Mesenchymal stem cell (in vitro differentiated cells and primary cell): ENCODE measurements at places on chromosomes 7 and 10.

GRCh38 chr7:106421181-106421762 lies 136.5 kb upstream of the NAMPT start:
- H3K27ac ChIP-seq: peak overlapping the region; percentile 75
- H3K27me3 ChIP-seq: no peaks in the 10 kb centered on the region
- H3K4me3 ChIP-seq: no peak overlapping the region
- peaks cover 13% of the 10 kb centered on the region for H3K4me1 ChIP-seq
- H3K36me3 ChIP-seq: no peaks in the 10 kb centered on the region

DNA sequence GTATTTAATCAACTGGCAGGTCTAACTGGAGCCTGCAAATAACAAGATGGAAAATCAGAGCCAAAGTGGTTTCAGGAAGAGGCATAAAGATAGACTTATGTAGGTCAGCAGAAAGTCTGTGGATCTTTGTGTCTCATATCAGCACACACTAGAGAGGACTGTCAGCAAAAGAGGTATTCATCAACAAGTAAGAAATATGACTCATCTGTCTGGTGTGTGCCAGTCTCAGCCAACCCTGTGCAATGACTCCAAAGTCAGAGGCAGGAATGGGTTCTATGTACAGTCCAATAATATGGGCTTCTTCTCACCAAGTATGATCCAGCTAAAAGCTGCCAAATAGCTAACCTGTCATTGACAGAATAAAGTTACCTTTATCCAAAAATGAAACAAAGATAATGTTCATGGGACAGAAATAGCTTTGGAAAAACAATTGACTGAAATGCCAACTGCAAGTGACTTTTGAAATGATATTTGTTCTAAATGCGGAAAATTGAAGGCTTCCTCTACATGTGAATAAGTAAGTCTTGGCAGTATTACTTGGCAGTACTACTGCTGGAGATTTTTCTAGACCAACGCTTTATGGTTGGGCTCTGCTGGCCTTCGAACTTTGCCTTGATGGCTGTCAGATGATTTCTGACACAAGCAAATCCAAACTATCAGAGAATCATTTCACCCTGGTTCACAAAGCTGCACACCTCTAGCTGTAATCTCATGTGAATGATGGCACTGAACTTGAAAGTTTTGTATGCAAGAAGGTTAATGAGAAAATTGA lies 272.3 kb upstream of the SEMA3C start:
- no peaks in the 10 kb centered on the region for H3K27me3 ChIP-seq
- H3K36me3 ChIP-seq: no peaks in the 10 kb centered on the region
- DNase-seq: peak; percentile 33
- H3K4me1 ChIP-seq: peaks cover 2% of the 10 kb centered on the region
- no peak overlapping the region for H3K27ac ChIP-seq

DNA sequence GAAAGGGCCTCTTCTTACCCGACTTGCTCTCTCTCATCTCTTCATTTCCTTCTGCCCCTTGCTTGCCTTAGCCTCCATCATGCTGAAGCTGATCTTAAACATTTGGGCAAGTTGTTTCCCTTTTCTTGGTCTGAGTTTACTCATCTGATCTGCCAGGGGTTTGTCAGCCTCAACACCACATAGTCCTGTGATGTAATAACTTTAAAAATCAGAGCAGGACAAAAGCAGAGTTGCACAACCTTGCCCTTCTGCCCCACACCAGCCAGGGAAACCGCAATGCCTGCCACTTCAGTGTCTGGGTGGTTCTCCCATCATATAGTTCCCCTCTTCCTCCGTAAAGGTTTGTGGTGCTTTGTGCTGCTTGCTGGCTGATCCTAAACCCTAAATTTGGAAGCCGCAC lies 9.9 kb upstream of the LIPM start:
- no peak overlapping the region for H3K4me3 ChIP-seq
- no peaks in the 10 kb centered on the region for H3K36me3 ChIP-seq
- peaks cover 4% of the 10 kb centered on the region for H3K4me1 ChIP-seq
- no peak overlapping the region for H3K27ac ChIP-seq
- peak; percentile 54 for DNase-seq

DNA sequence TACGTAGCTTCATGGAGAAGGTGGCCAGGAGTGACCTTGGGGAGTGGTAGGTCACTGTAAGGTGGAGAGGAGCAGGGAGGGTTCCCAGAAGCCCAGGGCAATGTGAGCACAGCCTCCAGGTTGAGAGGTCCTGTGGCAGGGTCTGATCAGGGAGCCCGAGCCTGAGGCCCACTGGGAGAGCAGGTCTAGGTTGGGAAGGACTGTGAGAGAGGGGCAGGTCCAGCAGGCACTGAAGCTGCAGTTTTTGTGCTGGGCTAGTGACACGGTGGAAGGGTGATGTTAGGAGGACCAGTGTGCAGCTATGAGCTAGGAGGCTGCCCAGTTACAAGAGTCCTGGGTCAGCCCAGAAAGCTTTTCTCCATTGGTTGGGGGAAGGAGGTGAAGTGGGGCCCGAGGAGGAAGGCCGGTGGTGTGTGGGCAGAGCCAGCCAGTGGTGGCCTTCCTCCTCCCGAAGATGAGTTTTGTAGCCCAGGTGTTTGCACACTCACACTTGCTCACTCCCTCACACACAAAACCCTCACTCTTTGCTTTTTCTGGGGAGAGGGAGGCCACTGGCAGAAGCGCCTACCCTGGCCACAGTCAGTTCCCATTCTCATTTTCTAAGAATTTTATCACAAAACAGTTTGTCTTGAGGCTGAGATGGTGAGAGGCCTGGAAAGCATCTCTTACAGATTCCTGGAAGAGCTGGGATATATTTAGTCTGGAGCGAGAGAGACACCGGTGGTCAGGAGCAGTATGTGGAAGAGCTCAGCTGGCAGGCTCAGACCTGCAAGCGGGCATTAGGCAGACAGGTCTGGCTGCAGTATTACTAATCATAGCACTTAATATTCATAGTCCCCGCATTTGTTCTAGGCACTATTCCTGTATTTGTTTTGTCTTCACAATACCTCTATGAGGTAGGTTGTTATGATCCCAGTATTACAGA lies 57.1 kb downstream of the ZNF467 start:
- peaks cover 3% of the 10 kb centered on the region for H3K36me3 ChIP-seq
- H3K27me3 ChIP-seq: no peaks in the 10 kb centered on the region
- H3K4me1 ChIP-seq: peaks cover 44% of the 10 kb centered on the region
- peak; percentile 24 for DNase-seq

DNA sequence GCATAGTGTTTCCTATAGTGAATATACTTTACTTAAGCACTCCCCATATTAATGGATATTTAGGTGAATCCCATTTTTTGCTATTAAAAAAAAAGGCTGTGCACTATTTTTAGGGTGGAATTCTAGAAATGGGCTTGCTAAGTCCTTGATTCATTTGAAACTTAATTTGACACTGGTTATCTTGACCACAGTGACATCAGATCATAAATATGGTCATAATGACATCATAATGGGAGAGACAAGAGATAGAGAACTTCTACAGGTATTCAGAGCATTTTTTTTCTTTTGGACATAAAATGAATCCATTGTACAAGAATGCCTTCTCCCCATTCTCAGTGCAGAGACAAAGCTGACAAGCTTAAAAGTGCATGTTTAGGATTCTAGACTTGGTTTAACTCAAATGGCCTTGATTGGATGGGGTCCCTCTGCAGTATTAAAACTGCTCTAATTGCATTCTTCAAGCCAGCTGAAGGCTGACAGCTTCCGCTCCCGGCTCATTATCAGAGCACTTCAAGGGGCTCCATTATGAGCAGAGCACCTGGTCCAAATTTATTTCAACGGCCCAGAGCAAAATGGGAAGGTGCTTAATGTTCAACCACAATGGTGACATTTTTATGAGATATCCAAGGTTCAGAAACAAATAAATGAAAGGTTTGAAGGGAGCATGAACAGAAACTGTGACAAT lies 104.8 kb downstream of the JAZF1 start:
- no peaks in the 10 kb centered on the region for H3K4me1 ChIP-seq
- H3K27ac ChIP-seq: no peak overlapping the region
- no peak for DNase-seq

DNA sequence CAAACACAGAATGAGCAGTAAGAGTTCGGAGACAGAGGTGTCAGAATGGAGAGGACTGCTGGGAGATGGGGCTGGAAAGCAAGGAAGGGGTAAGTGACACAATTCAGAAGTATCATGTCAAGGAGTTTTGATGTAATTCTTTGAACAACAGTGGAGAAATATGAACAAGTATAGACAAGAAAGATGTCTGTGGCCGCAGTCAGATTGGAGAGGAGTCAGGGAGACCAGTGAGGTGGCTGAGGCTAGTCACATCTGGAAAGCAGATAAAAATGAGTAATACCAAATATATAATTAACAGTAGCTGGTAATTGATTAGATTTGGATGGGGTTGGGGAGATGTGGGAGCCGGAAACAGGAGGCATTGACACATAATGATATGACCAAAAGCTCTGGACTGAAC lies 540.9 kb downstream of the SUGCT start:
- H3K4me1 ChIP-seq: no peaks in the 10 kb centered on the region
- H3K27ac ChIP-seq: no peak overlapping the region
- no peaks in the 10 kb centered on the region for H3K36me3 ChIP-seq
- DNase-seq: no peak
- no peaks in the 10 kb centered on the region for H3K27me3 ChIP-seq

- DNase-seq: peak; percentile 73
- no peaks in the 10 kb centered on the region for H3K27me3 ChIP-seq
- H3K27ac ChIP-seq: no peak overlapping the region
These were observed 21.3 kb downstream of the TMEM176B start for GRCh38 chr7:150778738-150779301.

DNA sequence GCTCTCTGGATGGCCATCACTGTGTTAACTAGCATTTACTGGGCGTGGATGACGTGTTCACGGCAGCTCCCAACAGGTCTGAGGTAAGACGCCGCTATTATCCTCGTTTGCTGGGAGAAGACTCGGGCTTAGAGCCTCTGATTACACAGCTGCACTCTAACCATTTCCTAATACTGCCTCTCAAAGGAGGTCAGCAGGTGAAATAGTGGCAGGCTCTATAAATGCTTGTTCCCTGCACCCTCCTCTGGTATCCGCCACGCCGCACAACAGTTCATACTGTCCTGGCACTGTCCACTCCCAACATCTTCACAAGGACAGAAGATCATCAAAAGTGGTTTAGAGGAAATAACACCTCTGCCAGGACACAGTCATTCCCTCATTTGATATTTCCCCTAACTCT lies 28.3 kb downstream of the HIPK2 start:
- H3K27me3 ChIP-seq: no peaks in the 10 kb centered on the region
- H3K27ac ChIP-seq: no peak overlapping the region
- no peak for DNase-seq
- peaks cover under 1% of the 10 kb centered on the region for H3K36me3 ChIP-seq
- H3K4me1 ChIP-seq: peaks cover 36% of the 10 kb centered on the region
